ENCODE measurements at places on chromosomes 3 and 15. TPM values are rescaled to one million over a fixed set of nuclear protein-coding genes. Genes with fewer than 3 reads are reported as not detected.

- no peak for DNase-seq
These were observed 125.1 kb downstream of the SNRK start for GRCh38 chr3:43411429-43411828.

DNA sequence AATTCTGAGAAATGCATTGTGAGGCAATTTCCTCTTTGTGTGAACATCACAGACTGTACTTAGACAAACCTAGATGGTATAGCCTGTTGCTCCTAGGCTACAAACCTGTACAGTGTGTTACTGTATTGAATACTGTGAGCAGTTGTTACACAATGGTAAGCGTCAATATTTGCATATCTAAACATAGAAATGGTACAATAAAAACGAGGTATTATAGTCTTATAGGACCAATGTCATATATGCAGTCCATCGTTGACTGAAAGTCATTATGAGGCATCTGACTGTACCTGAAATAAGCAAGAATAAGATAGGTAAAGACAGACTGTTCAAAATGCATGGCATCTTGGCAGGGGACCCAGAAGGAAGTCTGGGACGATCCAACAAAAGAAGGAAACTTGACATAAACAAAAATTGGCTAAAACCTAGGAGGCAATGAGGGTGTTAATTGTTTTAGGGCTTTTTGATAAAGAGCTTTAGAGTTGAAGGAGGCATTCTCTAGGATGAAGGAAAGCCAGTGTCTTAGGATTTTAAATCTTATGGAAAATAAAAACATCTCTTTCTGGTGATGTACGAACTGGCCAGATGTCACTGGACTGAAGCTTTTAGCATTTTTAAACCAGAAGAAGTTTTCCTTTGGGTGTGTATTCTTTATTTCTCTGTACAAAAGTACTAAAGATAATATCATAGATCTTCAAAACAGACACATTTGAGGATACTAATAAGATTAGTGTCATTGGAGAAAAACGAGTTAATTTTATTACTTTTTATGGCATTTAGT is 9.2 kb upstream of the SPRED1 start:
- DNase-seq = no peak

- no peak for DNase-seq
These were observed 286.8 kb upstream of the THRB start for GRCh38 chr3:24781454-24781853.

- DNase-seq = no peak
These were observed 10.6 kb upstream of the VWA5B2 start for GRCh38 chr3:184218814-184219213.

GRCh38 chr3:14633417-14633816 is 18.1 kb upstream of the CCDC174 start:
- DNase-seq = no peak

DNA sequence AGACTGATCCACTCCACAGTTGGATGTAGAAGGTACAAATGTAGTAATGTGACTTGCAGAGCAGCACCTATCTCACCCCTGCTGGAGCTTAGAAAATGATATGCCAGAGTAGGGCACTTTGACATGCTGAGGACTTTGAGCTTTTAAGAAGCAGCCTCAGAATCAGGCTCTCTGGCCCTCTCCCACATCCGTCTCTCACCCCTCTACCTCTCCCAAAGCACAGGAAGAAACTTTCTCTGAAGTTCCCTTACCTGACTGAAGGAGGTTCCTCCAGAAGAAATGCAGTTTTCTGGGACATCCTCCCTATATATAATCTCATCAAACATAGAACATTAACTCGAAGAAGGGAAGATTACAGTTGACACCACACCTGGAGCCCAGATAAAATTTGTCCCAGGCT is 98.4 kb upstream of the PEX5L start:
- DNase-seq = no peak

DNA sequence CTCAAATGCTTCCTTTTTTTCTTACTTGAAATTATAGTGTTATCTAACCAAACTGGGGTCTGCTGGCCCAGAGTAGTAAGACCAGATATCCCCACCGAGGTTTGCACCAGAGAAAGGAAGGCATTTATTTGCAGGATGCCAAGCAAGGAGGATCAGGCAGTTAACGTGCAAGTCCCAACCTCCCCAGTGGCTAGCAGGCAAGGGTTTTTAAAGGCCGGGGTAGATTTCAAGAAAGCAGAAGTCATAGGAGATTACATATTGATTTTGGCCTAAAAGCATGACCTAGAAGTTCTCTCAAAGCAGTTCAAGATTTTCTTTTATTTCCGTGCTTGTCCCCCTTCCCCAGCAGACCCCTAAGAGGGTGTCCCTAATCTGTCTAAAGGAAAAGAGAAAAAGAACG is 32.8 kb upstream of the STRIT1 start:
- DNase-seq = no peak

GRCh38 chr15:70573121-70573850 is 190.1 kb downstream of the UACA start:
- no peak for DNase-seq

GRCh38 chr3:56131974-56132590 is 336.2 kb downstream of the ERC2 start:
- DNase-seq = peak; percentile 35

TMEM40 gene
- 0.10 TPM for polyA plus RNA-seq

NDUFB4 gene
- polyA plus RNA-seq = 160 TPM

DNA sequence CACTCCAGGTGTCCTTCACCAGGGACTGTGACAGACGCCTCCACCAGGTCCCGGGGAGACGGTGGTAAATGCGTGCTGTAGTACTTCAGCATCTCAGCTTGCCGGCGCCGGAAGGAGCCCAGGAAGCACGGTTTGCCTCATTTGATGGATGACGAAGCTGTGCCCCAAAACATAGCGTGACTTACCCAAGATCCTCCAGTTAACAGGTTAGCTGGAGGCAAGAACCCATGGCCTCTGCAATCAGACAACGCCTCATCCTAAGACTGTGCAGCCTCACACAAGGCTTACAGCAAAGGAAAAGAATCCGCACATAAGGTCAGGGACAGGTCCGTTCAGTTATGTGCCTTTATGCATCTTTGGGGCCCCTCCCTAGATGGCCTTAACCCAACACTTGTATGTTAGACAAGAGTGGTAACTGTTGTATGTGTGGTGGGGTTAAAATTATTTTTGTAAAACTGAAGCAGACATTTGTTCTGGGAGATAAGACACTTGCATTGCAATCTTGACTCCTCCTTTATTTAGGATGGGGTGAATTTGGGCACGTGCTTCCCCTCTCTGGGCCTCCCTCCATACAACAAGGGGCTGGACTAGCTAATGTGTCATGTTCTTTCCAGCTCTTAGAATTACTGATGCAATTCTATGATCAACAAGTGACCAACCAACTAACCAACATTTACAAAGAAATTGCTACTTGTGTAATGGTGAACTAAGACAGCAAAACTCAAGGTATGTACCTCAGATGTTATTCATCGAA is 39.4 kb downstream of the VGLL4 start:
- no peak for DNase-seq

DNA sequence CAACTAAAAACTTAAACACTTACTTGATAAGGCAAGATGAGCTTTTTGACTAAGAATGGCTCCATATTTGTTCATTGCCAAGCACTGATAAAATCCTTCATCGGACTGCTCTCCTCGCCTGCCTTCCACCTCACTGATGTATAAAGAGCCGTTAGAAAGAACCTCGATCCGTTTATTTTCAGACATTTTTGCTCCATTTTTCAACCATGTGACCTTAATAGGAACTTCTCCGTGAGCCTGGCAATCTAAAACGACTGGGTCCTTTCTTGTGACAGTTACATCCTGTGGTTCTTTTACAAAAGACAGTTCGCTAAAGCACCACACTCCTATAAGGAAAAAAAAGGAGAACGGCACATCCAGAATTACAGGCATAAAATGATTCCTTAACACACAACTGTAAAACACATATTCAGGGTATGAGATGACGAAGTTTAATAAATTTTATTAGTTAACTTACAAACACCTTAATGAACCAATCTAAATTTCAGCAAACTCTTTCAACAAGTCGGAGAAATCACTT is 2.5 kb downstream of the PRTG start:
- DNase-seq = no peak

GRCh38 chr3:65348398-65348995 is 660.7 kb upstream of the ADAMTS9 start:
- DNase-seq = no peak

CCDC191 gene
- 9.2 TPM for polyA plus RNA-seq

- DNase-seq = no peak
These were observed 195.6 kb upstream of the NSMCE3 start for GRCh38 chr15:29465196-29465595.

ADGRG7 gene
- polyA plus RNA-seq = 56.1 TPM

MORC1 gene
- 0.01 TPM for polyA plus RNA-seq

DNA sequence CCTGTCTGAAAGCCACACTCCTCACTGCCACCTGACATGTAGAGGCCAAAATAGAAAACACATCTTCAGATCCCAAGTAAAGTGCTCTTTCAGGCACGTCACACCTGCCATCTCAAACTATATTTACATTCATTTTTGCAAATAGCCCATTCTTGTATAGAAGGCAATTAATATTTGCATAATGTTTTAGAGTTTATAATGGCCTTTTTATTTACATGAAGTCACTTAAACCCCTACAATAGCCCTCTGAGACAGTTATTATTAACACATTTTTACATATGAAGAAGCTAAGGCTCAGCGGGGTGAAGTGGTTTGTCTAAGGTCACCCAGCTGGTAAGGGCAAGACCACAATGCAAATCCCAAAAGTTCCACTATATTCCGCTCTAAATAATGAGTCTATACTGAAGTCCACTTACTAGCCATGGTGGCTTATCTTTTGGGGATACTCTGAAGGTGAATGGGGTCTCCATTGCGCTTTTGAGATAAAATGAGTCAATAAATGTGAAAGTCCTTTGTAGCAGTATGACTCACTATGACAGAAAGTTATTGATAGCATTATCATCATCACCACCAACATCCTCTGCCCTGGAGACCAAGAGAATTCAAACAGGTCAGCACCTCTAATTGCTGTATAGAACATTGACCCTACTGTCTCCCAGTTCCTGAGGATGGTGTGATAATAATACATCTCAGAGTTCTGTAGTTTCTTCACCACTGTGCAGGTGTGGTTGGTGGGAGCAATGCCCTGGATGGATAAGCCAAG is 155.9 kb upstream of the BCL6 start:
- DNase-seq = no peak

DNA sequence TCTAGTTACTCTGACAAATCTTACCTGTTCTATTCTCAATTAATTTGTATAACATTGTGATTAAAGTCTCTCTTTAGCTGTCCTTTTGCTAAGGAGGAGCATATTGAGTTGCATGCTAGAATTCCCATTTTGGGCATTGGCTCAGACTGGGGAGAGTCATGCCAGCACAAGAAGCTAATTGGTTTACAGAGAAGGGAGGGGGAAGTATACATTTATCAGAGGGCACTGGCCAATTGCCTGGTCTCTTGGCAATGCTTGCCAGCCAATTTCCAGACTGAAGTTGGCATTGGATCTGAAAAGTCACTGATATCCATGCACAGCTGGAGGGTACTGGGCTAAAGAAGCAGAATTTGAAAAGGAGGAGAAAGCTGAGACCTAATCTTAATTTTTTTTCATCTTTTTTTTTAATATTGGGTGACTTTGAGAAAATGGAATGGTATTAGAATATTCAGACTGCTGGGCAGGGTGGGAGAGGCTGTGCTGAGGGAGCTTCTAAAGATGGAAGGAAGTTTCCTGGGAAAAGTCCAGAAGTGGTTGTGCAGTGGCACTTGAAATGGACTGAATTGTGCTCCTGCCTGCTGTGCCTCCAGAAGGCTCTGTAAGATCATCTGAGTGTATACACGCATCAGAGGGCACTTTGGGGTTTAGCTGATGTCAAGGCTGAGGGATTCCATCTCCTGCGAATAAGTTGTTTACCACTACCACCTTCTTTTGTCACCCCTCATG is 365.2 kb upstream of the DPH6 start:
- no peak for DNase-seq

DNA sequence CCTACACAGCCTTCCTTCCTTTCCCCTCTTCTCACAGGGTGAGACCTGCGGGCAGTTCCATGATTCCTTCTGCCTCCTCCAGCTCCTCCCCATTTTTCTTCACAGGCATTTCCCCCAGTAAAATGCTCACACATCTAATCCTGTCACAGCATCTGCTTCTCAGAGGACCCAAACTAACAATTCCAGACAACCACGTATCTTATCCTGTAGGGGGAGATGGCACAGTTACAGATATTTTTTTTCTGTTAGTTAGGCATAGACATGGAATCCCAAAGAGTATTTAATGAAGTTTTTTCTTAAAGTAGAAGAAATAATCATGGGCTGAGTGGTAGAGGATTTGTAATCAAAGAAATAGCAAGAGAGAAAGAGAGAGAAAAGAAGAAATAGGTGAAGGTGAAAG is 373.1 kb upstream of the ADAMTS9 start:
- no peak for DNase-seq

SNTN gene
- polyA plus RNA-seq = not detected

- DNase-seq = no peak
These were observed 81.9 kb upstream of the TGFBR2 start for GRCh38 chr3:30524357-30525040.

DNA sequence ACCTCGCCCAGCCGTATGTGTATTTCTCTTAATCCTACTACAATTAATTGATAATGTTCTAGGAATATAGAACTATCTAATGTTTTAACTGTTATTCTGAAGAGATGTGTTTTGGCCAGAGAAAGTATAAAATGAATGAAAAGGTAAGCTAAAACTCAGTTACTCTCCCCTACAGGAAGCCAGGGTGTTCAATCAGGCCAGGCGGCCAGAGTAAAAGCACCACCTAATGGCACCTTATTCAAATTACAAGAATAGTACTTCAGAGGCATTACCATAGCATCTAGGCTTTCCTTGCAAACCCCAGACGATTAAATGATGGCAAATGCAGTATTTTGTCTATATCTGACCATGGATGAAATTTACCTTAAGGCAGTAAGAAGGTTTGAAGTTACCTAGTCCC is 10.4 kb downstream of the SLC12A8 start:
- DNase-seq = no peak

ANKRD63 gene
- polyA plus RNA-seq = 0.16 TPM

DNA sequence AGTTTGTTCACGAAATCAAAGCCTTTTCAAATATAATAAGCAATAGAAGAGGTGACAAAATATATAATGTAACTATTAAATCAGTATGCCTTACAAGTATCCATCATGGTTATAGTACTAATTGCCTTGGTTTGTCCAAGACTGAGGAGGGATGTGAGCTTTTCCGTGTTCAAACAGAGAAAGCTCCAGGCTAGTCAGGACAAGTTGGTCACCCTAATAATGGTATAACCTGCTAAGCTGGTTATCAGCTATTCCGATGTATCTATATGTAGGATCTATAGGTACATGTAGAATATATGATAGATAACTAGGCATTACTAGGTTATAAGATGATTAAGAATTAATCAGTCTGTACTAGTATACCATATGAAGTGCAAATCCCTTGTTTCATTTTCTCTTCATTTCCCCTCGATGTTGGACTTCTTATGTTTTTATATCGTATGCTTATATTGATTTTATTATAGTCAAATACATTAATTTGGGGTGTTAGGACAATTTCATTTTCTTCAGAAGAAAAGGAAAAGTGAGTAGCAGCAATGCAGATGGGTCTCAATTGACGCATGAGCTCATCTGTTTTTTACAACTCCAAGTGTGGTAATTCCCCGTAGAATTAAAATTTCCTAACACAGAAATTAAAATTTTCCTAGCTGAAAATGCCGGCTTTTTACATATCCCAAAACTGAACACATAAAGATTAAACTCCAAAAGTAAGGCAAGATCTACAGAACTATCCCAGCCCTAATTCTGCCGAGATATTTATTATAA is 419.1 kb downstream of the TIGIT start:
- DNase-seq = no peak

CACNA2D2 gene
- polyA plus RNA-seq = 7.5 TPM

Data from large intestine (tissue), 12 donors.